Stimulated activated CD4-positive, alpha-beta T cell treated with anti-CD3 and anti-CD28 coated beads, TNF-alpha, amount 100 ng/mL, for 4 hours (primary cell): ENCODE measurements at places on chromosomes 7 and 10.

DNA sequence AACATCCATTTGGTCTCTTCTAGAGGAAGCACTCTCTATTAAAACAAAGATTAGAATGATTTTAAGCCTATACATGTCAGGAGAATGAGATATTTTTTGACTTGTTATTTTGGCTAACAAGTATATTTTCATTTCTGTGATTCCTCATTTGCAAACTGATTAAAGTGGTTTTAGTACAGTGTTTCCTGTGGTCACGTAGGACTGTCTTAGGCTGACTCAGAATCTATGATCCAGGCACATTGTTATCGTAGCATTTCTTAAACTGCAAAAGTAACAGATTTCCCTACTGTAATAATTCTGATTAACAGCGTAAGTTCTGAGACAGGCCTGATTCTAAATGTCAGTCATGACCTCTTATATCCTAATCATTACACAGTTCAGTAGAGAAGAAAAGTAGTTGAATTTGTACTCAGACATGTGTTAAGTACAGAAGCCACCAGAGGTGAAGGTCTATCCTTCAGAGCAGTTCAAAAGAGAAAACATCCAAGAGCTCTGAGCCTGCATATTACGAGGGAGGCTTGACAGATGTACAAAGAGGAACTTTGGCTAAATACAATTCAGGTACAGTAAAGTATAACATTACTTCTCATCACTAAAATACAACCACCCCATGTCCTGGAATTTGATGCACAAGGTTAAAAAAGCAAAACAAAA, 124.1 kb upstream of the TEX47 start:
- no peak for DNase-seq

GRCh38 chr7:11579141-11579540, 252.9 kb downstream of the THSD7A start:
- no peak for DNase-seq

DNA sequence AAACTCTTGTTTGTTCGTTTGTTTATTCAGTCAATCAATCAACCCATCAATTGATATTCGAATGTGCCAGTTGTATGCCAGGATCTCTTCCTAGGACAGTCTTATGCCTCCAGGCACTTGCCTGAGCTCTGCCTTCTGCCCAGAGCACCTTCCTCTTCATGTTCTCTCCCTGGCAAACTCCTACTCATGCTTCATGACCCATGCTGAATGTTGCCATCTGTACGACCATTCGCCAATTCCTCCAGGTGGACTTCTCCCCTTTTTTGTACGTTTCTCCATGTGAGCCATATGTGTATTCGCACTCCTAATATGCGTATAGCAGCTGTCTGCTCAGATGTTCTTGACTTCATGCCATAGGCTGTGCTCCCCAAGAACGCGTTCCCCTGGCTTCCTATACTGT, 142.7 kb downstream of the C10orf105 start:
- DNase-seq = no peak

DNA sequence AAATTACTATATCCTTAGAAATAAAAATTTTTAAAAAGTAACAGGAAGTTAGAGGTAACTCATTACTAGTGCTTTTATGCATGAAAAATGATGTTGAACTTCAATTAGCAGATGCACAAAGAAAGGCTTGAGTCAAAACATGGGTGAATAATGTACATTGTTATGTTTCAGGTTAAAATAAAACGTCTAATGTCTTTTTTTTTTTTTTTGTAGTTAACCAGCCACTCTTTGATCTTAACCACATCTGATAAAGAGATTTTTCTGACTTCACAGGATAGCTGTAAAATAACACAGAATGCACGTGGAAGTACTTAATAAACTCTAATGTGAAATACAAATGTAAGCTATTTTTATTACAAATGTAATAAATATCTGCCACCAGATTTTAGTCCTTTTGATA, 61.7 kb downstream of the GSAP start:
- DNase-seq = no peak

DNA sequence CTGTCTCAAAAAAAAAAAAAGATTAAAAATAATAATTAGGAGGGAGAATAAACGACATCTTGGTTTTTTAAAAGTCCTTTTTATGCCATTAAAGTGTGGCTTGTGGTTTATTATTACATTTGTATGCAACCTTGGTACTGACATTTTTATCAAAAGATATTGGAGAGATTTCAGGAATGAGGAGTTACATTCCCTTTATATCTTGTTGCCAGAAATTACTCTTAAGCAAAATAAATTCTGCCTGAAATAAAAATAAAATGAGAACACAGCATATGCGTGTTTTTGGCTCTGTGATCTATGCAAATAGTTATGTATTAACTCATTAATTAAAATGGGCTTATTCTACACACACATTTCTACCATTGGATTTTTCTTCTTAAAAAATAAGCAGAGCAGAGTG, 202.4 kb downstream of the BICC1 start:
- DNase-seq = no peak

DNA sequence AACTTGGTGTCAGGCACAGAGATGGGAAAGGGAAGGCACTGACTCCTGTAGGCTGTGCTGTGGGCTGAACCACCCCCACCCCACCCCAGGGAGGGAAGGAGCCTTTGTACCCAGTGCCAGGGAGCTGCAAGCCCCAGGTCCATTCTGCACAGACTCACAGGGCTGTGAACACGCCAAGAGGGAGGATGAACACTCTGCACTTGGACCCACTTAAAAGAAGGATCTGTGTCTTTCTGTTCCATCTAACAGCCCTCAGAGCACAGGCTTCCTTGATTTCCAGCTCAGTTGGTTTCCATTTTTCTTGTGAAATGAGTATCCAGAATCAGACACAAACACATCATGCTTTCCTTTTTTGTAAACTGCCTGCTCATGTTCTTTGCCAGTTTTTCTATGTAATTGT, 84.9 kb downstream of the GRB10 start:
- no peak for DNase-seq

DNA sequence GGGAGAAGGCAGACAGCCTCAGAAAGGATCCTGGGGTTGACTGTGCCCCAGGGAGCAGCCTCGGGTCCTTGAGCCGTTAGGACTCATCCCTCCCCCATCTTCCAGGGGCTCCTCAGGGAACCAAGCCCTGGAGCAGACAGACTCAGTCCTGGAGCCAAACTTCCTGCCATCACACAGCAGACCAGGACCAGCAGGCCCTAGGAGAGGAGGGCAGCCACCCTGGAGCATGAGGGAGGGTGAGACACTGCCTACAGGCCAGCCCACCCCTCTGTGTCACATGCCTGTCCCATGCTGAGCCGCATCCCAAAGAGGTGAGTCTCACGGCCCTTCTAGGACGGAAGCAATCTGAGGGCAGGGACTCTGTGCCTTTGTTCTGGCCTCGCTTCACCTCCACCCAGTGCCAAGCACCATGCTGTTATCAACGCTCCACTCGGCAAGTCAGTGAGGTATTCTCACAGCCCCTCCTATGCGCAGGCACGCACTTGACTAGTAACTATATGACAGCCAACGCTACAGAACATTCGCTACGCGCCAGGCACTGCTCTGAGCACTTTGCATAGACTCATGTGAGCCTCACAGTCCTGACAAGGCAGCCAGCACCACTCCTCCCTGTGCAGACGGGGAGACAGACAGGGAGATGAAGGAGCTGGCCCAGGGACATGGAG, 19.1 kb downstream of the MAD1L1 start:
- DNase-seq = no peak

DNA sequence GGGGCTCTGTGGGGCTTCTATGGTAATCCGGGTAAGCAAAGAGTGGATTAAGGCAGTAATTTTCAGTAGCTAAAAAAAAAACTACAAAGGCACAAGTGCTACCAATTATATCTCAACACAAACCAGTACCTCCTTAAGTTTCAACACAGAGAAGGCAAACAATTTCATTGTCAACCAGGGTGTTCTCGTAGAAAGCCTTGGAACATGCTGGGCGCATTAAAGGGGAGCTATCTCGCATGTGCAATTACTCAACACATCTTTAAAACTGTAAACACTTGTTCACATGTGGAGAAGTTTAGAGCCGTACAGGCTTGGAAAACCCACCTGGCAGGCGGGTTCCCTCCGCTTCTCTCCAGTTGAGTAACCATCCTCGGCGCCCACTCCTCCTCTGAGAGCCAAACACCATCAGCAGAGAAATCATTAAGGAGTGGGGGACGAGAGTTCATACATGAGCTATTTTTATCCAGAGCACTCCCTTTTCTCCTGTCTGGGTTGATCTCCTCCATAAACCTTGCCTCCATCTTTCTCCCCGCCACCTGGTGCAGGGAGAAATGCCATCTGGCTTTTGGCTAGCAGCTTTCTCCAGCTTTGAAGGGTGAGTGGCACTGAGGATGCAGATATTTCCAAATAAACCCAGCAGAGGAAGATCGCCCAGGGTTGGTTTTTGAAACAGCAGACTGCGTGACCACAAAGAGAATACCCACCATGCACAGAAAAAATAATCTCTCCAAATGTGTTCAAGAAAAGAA, 287.1 kb downstream of the WDR11 start:
- no peak for DNase-seq

GRCh38 chr7:157828190-157828589, 491.4 kb downstream of the DNAJB6 start:
- DNase-seq = no peak

DNA sequence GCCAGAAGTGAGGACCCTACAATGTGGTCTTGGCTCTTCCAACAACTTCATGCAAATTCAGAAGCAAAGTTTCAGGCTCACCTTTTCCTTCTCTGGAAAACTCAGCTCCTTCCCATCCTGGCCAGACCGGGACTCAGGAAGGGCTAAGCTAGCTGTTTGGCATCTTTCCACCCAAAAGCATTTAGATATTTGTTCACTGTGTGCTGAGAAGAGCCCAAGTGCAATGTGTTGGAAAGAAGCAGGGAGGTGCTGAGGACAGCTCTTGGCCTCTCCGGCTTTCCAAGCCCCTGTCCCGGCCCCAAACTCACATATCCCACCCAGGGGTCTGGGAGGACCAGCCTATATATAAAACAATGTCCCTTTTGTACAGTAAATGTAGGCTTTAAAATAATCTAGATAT, 44.5 kb downstream of the MKI67 start:
- DNase-seq = no peak

DNA sequence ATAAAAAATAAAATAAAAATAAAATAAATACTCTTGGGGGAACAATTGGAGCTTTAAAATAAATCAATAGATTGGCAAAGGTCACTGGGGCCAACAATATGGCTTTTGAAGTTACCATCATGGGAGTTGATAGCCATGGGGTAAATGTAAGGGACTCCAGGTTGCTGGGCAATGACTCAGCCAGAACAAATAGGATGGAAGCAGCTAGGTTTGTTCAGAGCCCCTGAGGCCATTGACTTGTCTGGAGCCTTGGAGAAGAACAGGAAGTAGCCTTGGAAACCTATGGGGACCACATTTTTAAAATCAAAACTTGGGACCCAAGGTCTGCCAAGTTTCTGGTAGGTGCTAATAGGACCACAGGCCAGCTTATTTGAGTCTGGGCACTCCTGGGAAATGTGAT, 20.2 kb upstream of the FRA10AC1 start:
- DNase-seq = no peak

- no peak for DNase-seq
Observed at GRCh38 chr10:127012769-127013152, 107.5 kb downstream of the DOCK1 start.

DNA sequence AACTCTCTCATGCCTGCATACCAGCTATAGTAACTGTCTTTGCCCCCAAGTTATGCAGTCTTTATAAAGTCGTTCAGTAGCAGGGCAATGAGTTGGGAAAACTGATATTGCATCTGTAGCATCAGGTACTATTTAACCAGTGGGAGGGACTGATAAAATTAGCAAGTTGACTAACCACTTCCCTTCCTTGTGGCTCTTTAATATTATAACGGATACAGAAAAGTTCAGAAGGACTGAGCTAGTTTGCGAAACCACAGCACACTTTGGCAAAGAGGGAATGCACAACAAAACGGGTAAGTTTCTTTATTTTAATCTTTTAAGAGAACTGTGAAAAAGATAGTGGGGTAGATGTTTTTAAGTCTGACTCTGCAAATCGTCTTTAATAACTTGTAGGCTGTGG, 205.3 kb upstream of the HDAC9 start:
- DNase-seq = no peak

GRCh38 chr10:5466451-5467206, 32.7 kb downstream of the CALML5 start:
- no peak for DNase-seq

GRCh38 chr10:33556620-33557019, 222.2 kb upstream of the NRP1 start:
- DNase-seq = no peak

GRCh38 chr7:17131060-17131345, 167.4 kb upstream of the AHR start:
- DNase-seq = no peak

DNA sequence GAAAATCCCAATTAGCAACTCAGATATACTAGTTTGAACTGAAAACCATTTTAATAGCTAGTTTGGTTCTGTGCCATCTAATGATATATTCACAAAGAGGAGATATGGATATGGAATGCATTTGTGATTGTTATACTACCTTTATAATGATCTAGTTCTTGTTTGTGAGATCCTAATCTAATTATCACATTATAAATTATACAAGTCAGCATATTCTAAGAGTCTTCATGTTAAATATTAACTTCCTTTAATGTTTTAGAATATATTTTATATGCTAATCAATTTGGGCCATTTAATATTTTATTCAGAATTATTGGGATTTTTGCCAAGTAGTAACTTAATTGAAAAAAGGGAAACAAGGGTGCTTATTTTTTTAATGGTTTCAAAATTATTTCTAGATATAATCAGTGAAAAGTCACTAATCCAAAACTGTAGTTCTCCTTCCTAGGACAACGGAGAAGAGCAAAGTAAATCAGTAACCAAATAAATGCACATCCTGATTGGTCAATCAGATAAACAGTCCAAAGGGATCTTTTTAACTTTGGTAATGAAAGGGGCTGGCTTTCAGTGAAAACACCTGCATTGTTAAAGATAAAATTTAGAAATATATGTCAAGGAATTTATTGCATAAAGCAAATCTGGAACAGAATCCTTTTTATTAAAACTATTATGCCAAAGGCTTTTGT, 173.9 kb upstream of the MEOX2 start:
- no peak for DNase-seq

GRCh38 chr10:133329491-133330202, 7.0 kb downstream of the CALY start:
- DNase-seq = peak; percentile 78
